ENCODE measurements at places on chromosomes 2 and 18.

DNA sequence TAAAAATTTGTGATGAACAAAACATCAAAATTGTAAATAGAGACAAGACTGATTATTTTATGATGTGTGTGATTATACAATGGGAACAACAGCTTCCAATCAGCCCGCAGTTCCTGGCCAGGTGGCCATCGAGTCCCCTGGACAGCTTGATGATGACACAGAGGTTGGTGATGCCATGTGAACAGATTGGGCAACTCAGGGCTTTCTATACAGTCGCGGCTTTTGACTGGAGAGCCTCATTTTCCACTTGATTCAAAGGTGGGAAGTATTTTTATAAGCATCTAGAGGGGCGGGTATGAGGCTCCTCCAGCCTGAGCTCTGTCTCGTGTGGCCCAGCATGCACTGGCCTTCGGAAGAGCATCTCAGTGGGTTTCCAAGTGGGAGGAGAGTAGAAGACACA, 14.9 kb upstream of the HPCAL1 start:
- no peak for DNase-seq

DNA sequence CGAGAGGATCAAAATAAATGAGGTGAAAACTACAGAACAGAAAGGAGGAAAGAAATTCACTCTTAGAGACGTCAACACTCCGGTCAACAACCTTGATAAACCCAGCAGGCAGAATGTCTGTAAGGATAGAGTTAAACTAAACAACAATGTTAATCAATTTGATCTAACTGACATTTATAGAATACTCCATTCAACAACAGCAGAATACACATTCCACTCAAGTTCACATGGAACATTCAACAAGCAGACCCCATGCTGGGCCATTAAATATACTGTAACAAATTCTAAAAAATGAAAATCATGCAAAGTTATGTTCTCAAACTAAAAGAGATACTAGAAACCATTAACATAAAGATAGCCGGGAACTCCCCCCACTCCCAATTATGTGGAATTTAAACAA, 41.8 kb downstream of the FAM210A start:
- no peak for DNase-seq

- DNase-seq, result no peak
Measured at GRCh38 chr18:10040287-10041011, 126.6 kb downstream of the VAPA start.

DNA sequence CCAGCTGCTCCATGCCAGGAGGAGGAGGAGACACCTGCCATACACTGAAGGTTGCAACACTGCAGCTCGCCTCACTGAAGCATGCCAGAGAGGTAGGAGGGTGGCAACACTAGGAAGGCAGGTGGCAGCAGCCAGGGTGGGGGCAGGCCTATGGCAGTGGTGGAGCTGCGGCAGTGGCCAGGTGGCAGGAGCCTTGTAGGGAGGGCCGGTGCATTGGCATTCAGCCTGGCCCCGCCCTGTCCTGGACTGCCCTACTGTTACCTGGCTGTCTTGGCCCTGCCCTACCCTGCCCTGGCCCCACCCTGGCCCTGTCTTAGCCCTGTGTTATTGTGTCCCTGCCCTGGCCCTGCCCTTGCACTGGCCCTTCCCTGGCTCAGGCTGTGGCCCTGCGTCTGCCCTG, 7.4 kb upstream of the ANKRD62 start:
- no peak for DNase-seq

DNA sequence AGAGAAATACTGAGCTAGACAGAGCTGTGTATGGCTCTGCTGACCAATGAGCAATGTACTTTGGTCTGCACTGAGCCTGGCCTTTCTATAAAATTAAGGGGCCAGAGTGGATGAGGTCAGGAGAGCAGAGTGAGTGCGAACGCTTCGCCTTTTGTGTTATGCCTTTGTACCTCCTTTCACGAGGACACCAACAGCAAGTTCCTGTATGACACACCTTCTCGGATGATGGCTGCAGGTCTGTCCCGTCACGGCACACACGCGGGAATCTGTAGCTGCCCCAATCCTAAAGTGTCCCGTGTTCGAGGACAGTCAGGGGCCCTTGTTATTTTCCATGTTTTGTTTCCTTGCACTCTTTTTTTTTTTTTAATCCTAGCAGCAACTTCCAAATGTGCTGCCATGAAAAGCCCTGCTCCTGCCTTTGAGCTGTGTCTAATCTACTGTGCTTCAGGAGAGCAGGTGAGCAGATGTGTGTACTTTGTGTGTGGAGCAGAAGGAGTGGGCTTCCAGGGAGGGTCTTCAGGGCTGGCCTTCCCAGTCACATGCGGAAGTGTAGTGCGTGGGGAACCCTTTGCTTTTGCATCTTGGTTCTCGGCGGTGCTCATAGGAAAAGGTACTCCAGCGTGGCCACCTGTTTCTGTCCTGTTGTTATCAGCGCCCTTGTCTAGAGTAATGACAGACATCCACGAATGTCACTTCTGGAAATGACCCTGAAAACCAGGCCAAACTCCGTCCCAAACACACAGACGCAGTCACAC, 213.2 kb downstream of the NDUFA10 start:
- no peak for DNase-seq

DNA sequence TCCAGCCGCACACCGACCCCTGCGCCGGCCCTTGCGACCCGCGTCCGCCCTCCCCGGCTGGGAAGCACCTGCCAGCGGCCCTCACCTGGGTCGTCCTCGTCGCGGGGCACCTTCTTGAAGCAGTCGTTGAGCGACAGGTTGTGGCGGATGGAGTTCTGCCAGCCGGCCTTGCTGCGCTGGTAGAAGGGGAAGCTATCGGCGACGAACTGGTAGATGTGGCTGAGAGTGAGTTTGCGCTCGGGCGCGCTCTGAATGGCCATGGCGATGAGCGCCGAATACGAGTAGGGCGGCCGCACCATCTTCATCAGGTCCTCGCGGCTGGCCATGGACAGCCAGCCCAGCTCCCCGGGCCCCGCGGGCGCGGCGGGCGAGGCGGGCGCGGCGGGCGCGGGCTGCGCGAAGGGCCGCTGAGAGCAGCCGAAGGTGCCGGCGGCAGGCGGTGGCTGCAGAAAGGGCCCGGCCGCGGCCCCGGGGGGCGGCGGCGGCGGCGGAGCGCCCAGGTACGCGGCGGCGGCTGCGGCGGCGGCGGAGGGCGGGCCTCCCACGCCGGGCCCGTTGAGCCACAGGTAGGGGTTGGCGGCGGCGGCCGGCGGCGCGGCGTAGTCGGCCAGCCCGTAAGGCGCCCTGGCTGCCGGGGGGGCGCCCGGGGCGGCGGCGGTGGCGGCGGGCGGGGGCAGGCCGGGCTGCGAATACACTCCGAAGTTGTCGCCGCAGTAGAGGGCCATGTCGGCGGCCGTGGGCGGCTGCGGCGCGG, 505 bp downstream of the FOXI3 start:
- peak; percentile 32 for DNase-seq

DNA sequence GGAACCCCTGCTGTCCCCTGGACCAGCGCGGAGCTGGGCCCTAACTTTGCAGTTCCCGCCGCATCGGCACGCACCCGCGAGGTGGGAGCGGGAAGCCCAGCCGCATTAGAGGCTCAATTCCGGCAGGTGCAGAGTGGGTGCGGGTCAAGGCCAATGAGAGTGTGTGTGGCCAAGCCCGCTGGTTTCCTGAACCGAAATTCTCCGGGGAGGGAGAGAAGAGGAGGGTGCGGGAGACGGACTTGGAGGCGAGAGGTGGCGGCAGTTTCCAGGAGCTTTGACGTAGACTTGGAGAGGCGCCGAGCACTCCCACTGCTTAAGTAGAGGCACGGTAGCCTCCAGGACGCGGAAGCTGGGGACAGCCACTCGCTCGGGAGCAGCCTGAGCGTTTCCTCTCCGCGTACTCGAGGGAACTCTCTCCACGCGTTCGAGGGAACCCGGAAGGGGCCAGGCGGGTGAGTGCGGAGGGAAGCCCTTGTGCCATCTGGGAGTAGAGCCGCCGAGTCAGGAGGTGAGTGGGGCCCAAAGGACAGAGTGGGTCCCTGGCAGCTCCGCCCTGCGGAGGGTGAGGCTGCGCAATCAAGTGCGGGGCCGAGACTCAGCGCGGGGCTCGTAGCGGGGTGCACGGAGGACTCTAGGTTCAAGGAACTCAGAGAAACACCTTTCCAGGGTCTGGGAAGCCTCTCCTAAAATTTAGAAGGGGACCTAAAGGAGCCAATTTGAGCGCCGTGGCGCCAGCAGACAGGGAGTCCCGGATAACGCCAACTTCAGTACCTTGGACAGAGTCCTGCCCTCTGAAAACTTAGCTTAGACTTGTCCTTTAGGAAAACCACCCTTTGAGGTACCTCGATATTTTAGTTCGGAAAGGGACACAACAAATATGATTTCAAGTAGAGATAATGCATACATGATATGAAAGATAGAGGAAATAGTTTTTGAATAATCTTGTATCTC, at the start of gene FAM237A:
Gene FAM237A (plus strand): TSS at position 413 of the 951 bp plus-strand sequence. CDS start 1,750 bp downstream, outside the sequence.
- DNase-seq, result peak; percentile 40

DNA sequence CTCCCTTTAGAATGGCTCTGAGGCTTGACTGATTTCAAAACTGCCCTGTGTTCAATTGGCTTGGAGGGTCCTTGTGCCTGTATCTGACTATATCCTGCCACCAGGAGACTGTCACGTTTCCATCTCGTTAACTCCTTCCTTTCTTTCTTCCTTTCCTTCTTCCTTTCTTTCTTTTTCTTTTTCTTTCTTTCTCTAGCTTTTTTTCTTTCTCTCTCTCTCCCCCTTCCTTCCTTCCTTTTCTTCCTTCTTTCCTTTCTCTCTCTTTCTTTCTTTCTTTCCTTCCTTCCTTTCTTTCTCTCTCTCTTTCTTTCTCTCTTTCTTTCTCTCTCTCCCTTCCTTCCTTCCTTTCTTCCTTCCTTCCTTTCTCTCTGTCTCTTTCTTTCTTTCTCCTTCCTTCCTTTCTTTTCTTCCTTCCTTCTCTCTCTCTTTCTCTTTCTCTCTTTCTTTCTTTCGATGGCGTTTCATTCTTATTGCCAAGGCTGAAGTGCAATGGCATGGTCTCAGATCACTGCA, 38.1 kb upstream of the EML6 start:
- DNase-seq, result no peak

- no peak for DNase-seq
Measured at GRCh38 chr2:45705233-45705632, 53.8 kb downstream of the PRKCE start.

DNA sequence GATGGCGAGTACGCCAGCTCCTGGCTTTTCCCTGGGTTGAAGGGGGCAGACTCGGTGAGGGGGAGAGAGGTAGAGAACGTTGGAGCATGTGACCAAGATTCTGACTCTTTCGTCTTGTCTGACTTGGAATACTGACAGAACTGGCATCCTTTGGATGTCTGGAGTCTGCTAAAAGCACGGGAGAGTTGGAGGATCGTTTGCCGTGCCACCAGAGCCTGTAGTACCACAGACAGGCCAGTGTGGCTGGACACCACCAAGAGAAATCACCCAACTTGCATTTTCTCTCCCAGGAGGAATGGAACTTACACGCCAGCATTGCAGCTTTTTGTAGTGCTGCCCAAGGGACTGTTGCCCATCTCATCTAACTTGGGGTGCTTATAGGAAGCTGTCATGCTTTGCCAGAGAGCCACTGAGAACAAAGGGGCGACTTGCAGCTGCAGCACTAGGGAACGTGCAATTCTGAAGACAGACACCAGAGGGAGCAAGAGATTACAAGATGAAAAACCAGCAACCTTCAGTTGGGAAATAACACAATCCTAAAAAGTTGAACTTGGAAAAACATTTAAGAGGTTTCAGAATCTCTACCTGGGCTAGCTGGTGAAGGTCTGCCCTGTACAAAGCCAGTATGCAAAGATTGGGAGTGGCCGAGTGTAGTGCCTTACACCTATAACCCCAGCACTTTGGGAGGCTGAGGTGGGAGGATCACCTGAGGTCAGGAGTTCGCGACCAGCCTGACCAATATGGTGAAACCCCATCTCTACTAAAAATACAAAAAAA, 24.1 kb downstream of the PSMG2 start:
- peak; percentile 64 for DNase-seq

- no peak for DNase-seq
Measured at GRCh38 chr2:188285774-188286173, 5.9 kb upstream of the GULP1 start.

- no peak for DNase-seq
Measured at GRCh38 chr18:36496022-36496421, 198.5 kb downstream of the FHOD3 start.

DNA sequence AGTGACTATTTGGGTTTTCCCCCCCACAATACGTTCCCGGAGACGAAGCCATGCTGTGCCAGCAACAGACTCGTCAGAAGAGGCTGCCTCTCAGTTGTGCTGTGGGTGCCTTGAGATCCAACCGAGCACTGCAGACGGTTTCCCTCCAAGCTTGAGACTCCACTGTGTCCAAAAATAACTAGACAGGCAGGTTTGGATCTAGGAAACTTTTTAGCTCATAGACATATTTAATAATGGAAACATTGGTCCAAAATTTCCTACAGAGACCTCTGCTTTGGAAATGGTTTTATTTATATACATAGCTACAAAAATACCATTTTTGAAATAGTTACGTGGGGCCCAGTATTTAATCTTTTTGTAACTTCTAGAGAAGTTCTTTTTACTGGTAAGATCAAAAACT, 63.1 kb upstream of the SPATS2L start:
- no peak for DNase-seq

- DNase-seq, result no peak
Measured at GRCh38 chr2:180519276-180519675, 461.1 kb upstream of the UBE2E3 start.

DNA sequence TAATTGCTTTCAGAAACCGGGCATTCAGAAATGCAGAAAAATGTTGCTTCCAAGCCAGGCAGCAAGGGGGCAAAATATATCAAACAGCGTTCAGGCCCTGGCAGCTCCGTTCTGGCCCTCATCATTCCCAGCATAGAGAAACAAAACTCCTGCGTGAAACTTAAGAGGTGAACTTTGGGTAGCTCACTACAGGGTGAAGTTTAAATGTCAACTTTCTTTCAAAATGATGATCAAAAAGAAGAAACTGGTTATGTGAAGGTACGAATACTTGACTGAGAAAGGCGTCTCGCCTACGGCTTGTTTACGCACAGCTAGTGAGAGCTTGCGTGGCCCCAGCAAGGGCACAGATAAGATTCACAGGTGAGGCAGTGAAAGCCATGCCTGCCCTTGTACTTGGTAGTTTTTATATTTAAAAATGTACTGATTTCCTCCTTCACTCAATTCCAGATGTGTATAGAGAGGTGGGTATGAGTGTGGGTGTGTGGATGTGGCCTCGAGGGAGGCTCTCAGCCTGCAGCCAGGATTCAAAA, 127.5 kb downstream of the NFATC1 start:
- DNase-seq, result peak; percentile 84

DNA sequence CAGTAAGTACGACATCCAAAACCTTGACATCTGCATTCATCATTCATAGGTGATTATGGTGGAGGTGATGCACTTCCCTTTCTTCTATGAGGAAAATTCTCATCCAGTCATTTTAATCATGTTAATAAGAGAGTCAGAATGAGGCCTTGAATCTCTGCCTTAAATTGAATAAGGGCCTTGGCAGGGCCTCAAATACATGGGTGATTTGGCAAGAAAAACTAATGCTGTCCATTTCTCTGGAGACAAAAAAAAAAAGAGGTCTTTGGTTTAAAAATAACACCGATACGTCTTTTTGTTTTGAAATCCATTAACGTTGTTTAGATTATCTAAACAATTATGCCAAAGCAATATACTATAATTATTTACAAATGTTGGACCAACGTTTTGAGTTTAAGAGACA, 8.1 kb downstream of the COLEC12 start:
- no peak for DNase-seq
